Fibroblast of the aortic adventitia (primary cell): ENCODE measurements at places on chromosomes 5 and 9.
A peak's percentile ranks its signal among the peaks of the same experiment; 100 is the strongest.

DNA sequence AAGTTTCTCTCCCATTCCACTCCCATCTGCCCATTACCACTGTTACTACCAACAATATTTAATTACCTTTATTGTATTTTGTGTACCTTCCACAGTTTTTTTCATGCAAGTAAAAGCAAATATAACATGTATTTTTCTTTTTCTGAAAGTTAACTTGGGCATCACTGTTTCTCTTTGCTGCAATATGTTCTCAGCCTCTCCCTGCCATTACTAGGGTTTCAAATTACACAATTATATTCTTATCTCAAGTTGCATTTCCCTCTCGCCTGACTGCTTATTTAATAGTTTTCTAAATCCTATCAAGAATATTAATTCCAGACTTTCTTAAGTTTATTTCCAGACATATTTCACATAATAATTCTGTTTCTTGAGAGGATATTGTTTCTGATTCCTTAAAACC, 46.9 kb upstream of the GAS1 start:
- DNase-seq: peak; percentile 39

DNA sequence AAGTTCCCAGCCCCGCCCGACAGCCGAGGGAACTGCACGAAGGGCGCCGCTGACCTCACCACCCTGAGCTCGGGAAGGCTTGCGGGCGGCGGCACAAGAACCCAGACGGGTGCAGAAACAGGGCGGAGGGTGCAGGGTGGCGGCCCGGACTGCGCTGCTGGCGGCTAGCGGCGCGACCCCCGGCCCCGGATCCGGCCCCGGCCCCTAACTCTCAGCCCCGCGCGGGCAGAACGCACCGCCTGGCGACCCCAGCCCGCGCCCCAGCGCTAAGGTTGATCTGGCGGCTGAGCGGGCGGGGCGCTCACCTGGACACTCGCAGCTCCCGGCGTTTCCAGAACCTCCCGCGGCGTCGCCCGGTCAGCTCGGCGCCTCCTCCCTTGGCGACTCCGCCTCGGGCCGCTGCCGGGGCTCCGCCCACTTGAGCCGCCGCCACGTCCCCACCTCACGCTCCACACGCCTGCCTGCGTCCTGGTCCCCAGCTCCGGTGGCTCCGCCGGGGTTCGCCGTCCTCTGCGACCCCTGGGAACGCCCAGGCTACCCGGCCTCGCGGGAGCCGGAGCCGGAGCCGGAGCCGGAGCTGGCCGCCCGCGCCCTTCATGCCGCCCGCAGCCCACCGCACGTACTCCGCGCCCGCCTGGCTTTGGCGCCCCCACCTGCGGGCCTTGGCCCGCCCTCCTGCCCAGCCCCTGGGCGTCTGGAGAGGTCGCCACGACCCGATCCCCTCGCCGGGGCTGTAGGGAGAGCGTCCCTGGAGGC, at the start of gene P4HA2:
TSS of gene P4HA2 (minus strand) at position 369 of the 756 bp plus-strand sequence. CDS start 9,227 bp downstream, outside the sequence.
- peak; percentile 70 for DNase-seq

DNA sequence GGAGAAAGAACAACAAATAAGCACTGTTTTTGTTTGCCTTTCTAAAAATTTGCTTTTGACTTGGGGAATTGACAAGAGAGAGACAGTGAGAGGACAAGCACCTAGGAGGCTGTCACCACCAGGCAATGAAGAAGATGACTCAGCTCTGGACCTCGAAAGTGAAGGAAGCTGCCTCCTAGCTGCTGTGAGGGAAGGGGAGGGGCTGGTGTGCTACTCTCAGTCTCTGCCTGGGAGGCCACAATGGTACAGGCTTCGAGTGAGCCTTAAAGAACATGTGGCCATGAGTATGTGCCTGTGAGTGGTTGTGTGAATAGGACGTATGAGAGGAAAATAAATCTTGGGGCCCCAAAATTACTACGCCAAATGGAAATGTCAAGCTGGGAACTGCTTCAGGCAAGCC, 7.1 kb upstream of the PLK2 start:
- no peak for DNase-seq

GRCh38 chr5:130976493-130976892, 188.6 kb downstream of the HINT1 start:
- no peak for DNase-seq

DNA sequence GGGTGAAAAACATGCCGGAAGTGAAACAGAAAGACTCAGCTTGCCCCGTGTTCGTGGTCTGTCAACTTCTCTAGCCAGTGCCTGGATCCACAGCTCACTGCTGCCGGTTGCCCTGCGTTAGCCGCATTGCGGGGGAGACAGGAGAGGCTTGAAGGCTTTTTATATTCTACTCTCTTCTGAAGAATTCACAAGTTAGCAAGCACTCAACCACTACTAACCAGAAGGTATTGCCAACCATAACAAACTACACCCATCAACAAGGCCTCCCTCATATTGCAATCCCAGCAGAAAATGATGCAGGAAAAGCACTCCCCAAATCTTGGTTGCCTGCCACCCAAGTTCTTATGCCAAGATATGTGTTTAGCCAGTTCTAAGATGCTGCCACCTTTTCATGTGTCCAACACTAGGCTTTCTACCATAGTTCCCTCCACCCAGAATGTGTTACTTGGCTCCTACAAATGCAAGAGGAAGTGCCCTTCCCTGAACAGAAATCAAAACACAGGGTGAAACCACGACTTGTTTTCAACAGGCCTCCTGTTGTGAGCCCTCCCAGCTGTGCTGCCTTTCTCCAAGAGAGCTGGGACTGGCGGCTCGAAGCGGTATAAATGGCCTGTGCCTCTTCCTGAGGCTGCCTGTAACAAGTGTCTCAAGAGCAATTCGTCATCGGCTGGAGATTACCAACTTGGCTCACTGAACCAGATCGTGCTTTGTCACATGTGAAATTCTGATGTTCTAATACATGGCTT, 129.0 kb downstream of the SNX18 start:
- peak; percentile 98 for DNase-seq
